ENCODE measurements at places on chromosomes 3 and 15.

GRCh38 chr15:27061739-27062138 is 90.8 kb downstream of the GABRG3 start:
- no peak for DNase-seq

DNA sequence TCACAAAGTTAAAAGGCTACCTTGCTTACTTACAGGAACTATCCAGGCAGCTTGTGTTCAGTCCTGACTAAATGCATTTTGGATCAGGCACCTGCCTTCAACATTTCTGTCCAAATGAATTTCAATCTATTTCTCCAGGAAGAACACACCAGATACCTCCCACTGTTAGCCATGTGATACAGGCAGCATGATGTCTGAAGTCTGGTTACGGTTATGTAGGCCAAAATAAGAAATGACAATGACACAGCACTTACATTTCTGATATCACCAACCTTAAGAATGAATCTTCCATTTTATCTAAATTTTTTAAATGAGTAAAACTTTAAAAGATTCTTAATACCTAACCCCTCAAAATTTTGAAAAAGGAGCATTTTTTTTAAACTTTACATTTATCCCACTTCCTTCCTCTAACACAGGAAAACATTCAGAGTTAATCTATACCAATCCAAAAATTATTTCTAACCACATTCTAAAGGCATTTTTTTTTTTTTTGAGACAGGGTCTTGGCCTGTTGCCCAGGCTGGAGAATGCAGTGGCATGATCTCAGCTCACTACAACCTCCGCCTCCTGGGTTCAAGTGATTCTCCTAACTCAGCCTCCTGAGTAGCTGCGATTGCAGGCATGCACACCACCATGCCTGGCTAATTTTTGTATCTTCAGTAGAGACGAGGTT is at the start of gene MAP4:
Gene MAP4 (minus strand): TSS at position 116 of the 673 bp plus-strand sequence. CDS start 17,556 bp downstream, outside the sequence.
- no peak for DNase-seq

GRCh38 chr3:119063471-119063870 is 28.8 kb upstream of the IGSF11 start:
- DNase-seq = no peak

DNA sequence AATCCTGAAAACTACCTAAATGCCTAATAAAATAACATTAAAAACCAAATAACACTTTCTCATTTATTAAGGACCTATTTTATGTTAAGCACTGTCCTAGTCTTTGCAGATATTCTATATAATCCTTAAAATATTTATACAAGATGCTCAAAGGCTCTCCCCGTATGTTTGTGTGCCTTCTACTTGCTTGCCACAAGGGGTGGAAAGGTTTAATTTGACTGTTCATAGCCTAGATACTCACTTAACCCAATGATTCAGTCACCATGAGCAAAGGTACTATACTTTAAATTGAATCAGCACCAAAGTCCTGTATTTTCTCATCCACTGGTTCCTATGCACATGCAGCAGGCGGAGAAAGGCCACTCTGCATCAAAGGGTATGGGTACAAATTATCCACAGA is 32.0 kb downstream of the LSAMP start:
- no peak for DNase-seq

GRCh38 chr3:192382861-192383260 is 344.5 kb downstream of the FGF12 start:
- DNase-seq = no peak

- DNase-seq = no peak
Observed at GRCh38 chr15:59354417-59355031, 18.1 kb downstream of the MYO1E start.

DNA sequence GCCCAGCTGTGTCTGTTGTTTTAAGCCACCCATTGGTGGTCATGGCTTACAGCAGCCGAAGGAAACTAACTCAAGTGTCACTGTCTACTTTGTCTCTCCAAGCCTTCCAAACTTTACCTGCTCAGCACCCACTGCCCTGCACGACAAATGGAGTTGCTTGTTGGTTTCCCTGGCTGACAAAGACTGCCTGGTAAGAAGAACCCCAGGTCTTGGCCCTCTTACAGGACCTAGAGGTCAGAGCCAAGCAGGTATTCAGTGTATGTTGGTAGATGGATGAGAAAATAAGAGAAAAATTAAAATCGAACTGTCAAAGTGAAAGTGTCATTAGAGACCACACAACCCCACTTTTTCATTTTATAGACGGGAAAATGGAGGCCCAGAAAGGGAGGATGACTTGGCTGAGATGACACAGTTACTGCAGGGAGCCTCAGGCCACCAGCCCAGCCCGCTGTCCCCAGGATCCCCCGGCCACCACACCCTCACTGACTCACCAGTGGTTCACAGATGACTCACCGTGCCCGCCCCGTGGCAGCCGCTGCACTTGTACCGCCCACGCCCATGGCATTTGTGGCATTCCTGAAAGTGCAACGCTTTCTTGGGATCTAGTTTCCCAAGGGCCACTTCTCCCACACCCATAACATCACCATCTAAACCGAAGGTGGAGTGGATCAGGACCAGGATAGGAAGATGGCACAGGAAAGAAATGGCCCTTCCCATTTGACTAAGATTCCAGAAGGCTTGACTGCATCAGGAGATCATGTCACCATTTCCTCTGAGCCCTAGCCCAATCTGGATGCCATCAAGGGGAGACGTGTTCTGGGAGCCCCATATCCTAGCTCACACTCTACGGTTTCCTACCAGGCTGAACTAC is 15.2 kb downstream of the SSUH2 start:
- no peak for DNase-seq

DNA sequence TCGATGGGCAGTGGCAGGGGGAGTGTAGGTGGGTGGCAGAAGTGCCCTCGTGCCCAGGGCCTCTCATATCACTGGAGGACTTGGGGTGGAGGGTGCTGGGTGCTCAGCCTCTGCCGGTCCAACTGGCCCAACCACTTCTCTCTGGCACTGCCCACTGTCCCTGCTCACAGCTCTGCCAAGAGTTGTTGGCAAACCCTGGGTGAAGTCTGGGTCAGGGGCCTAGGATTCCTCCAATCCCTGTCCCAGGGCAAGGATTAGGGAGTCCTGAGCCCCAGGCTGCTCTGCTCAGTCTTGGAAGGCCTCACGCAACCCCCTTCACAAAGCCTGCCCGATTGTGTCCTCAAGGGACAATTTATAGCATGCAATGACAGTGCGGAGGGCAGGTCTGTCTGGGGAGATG is 5.2 kb upstream of the PRKCD start:
- no peak for DNase-seq

DNA sequence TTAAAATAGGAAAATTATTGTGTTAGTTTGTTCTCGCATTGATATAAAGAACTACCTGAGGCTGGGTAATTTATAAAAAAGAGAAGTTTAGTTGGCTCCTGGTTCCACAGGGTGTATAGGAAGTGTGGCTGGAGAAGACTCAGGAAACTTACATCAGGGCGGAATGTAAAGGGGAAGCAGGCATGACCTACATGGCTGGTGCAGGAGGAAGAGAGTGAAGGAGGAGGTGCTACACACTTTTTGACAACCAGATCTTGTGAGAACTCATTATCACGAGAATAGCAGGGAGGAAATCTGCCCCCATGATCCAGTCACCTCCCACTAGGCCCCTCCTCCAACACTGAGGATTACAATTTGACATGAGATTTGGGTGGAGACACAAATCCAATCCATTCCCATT is 490.7 kb downstream of the RBMS3 start:
- DNase-seq = no peak

- DNase-seq = no peak
Observed at GRCh38 chr15:100670505-100671021, 68.2 kb downstream of the ASB7 start.

DNA sequence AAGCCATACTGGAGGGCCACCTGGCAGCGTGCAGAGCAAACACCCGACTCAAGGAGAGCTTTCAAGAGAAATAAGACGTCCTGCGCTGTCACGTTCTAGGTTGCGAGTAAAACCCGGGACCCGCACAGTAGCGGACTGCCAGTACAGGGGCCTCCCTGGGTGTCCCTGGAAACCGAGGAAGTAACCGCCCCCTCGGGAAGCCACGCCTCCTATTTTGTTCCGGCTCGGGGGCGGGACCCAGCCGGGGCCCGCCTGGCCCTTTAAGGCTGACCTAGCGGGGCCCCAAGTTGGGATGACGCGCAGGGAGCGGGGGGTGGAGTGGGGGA is 218 bp upstream of the MAPKAPK3 start:
- peak; percentile 96 for DNase-seq

GRCh38 chr3:152054315-152054714 is 180.9 kb downstream of the SUCNR1 start:
- no peak for DNase-seq

- DNase-seq = peak; percentile 47
Observed at GRCh38 chr15:92809880-92810361, 90.2 kb upstream of the CHD2 start.

- DNase-seq = peak; percentile 25
Observed at GRCh38 chr15:59268168-59268851, 61.7 kb downstream of the LDHAL6B start.

GRCh38 chr3:22147161-22147560 is 396.2 kb upstream of the ZNF385D start:
- DNase-seq = no peak

- DNase-seq = no peak
Observed at GRCh38 chr3:133211856-133212255, 173.7 kb downstream of the TMEM108 start.

- no peak for DNase-seq
Observed at GRCh38 chr3:156825795-156826143, 384 bp upstream of the LEKR1 start.

- no peak for DNase-seq
Observed at GRCh38 chr15:70057931-70058641, 39.6 kb downstream of the TLE3 start.

DNA sequence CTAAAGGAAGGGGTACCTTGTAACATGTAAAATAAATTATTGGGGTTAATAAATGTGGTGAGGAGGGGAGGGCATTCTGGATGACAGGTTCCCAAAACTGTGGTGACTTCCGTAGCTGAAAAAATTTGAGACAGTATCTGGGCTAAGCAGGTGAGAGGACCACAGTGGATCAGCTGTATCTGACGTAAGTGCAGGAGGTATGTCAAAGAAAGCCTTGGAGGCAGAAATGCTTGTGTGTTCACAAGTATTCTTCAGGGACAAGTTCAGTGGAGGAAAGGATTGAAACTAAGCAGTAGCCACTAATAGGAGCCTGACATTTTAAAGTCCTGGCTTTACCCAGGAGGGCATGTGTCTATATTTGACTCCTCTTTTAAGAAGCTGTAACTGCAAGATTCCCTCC is 52.0 kb downstream of the CD86 start:
- no peak for DNase-seq

DNA sequence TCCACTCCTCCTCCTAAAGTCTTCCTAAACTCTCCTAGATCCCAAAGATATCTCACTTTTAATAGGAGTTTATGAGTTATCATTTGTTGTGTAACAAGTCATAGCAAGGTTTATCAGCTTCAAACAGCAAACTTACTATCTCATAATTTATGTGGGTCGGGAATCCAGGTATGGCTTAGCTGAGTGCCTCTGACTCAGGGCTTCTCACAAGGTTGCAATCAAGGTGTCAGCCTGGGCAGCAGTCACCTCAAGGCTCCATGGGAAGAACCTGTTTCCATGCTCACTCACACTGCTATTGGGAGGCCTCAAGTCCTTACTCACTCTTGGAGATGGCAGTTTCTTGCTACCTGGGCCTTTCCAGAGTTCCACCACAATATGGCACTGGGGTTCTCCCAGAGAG is 889.8 kb downstream of the MCTP2 start:
- no peak for DNase-seq

DNA sequence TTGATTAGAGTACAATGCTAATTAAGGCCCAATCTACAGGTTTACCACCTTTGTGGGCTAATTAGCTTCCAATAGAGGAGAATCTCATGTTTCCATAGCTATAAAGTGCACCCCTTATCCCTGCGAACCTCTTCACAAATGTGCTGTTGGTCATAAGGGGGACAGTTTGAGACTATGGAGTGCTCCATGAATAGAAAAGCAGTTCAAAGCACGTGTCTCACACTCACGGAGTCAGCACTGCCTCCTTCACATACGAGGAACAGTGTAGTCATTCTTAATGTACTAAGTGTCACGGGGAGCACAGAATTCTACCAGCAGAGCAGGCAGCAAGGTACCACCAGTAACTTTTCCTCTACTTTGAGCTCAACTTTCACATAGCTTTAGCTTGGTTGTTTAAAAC is 62.1 kb downstream of the ETV5 start:
- no peak for DNase-seq

- no peak for DNase-seq
Observed at GRCh38 chr3:181719991-181720680, 8.4 kb downstream of the SOX2 start.

GRCh38 chr3:87780811-87781210 is 278.0 kb downstream of the CGGBP1 start:
- DNase-seq = no peak

GRCh38 chr3:128619146-128619890 is 31.3 kb downstream of the RPN1 start:
- DNase-seq = no peak

DNA sequence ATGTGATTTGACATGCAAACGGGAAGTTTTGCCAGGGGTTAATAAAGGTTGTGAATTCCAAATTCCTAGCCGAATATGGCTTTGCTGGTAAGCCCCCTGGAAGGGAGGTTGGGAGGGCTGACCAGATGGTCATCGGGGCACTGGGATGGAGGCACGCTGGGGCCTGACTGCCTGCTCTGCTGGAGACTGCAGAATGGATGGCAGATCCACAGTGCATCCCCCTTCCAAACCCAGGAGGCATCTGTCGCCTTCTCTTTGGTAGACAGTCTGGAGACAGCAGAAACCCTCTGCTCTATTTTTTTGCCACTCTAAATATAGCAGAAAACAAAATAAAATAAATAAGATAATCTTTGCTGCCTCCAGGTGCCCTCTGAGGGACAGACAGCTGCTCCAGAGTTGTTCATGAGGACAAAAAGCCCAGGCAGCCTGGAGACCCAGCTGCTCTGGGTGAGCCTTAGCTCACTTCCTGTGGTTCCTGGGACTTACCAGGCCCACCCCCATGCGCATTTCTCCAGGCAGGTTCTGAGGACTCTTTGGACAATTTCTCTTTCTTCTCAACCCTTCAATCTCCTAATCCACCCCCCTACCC is 6.1 kb upstream of the SPTBN5 start:
- no peak for DNase-seq

GRCh38 chr3:139532976-139533375 is 6.6 kb downstream of the RBP1 start:
- no peak for DNase-seq

- no peak for DNase-seq
Observed at GRCh38 chr3:46953234-46954010, 23.1 kb downstream of the CCDC12 start.

DNA sequence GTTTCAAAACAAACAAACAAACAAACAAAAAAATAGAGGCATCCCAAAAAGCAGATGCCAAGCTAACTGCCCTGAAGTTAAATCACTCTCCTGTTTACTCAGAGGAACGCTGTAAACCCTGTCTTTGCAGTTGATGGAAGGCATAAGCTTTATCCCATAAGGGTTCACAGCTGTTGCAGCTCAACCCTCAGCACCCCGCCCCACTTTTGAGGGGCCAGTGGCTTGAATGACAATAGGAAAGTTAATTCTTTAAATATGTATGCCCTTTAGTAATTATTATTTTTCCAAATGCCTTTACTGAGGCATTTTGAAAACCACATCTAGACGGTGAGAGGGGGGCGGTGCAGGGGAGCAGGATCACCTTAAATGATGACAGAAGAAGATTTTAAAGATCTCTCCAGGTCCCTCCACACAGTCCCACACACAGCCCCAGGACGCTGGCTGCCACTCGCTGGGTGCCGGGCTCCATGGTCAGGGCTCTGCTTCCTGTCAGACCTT is 272.1 kb downstream of the FAM43A start:
- DNase-seq = no peak

Measured in CD4-positive, CD25-positive, alpha-beta regulatory T cell (primary cell).